CD4-positive, alpha-beta T cell treated with Interleukin-2 at 100 ng/mL for 4 hours (primary cell): ENCODE measurements at places on chromosomes 1 and 21.
A peak's percentile ranks its signal among the peaks of the same experiment; 100 is the strongest.

- peak; percentile 78 for DNase-seq
Observed at GRCh38 chr1:116806245-116806644, 52.0 kb downstream of the CD2 start.

DNA sequence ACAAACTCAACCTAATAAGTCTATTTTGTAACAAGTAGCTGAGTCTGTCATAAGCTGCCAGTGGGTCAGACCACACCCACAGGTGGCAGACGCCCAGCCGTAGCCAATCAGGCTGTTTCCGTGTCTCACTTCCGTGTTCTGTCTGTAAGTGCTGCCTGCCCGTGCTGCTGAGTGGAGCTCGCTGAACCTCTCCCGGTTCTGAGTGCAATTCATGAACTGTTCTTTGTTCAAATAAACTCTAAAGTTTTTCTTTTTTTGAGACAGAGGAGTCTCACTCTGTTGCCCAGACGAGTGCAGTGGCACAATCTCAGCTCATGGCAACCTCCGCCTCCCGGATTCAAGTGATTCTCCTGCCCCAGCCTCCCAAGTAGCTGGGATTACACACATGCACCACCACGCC, 25.1 kb downstream of the POFUT2 start:
- no peak for DNase-seq

DNA sequence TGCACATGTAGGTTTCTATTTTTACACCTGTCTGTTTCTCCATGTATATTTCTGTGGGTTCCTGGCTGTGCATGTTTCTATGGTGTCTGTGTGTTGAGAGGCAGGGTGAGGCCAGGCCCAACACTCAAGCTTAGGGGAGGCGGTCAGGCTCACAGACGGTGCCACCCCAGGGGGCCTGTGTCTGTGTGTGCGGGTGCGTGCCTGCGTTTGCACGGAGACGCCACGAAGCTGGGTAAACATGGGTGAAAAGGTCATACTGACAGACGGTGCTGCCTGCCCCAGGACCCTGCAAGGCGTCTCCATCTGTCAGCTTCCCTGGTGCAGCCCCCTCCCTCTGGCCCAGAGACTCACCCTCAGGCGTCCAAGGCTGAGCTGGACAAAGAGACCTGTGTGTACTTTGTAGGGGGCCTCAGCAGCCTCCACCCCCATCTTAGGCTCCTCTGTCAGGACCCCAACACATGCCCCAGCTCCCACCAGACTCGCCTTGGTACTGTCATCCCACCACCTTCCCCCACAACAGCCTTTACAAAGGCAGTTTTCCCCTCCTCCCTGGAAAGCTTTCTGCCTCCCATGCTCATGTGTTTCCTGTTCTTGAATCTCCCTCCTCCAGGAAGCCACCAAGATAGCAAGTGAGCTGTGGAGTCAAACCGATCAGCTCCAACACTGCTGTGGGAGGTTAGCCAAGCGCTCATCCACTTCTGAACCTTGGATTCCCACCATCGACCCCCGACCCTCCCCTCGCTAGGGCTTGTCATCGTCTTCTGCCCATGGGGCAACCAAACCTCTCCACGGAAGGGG, 34.1 kb downstream of the PTPRF start:
- no peak for DNase-seq

DNA sequence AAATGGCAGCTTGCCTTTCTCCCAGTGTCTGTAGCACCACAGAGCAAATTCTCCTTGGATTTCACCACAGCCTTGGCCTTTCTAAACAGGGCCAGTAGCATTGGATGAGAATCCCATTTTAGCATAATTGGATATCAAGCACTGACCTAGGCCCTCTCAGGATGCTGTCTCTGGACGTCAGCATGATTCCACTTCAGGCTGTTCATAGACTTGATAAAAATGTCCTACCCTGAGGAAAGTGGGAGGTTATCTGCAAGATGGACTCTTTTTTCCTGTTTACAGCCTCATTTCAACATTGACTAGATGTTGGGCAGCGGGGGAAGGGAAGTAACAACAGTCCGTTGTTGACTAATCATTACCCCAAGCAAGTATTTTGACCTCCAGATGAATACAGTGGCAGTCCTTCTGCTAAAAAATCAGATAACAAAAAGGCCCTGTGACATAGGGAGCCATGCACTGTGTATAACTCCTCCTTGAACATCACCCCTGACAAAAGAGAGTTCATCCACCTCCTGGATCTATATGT, 5.2 kb downstream of the NPL start:
- no peak for DNase-seq

DNA sequence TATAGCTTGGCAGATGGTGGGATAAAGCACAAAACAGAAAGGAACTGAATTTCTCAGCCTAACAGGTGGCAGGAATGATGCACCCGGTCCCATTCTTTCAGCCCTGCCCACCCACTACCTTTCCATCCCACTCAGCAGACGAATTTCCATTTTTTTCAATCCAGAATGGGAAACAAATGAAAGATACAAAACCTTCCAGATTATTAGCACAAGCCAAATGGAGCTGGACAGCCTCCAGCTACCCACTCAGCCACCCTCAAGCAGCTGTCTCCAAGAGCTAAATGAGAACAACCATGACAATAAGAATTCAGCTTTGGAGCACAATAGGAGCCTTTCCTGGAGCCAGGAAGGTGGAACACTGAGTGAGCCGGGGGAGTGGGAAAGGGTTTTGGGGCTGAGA, 96.3 kb upstream of the ST6GALNAC5 start:
- DNase-seq: no peak

- no peak for DNase-seq
Observed at GRCh38 chr1:80656014-80656636, 1144.6 kb upstream of the ADGRL2 start.
